Right renal cortex interstitium (tissue), 3 donors: ENCODE measurements at places on chromosomes 16 and 17. TPM values are rescaled to one million over a fixed set of nuclear protein-coding genes. Genes with fewer than 3 reads are reported as not detected.

Gene TAX1BP3
- polyA plus RNA-seq: 84.5 TPM

- no peak for DNase-seq
Observed at GRCh38 chr16:12628536-12628935, 175.2 kb downstream of the CPPED1 start.

DNA sequence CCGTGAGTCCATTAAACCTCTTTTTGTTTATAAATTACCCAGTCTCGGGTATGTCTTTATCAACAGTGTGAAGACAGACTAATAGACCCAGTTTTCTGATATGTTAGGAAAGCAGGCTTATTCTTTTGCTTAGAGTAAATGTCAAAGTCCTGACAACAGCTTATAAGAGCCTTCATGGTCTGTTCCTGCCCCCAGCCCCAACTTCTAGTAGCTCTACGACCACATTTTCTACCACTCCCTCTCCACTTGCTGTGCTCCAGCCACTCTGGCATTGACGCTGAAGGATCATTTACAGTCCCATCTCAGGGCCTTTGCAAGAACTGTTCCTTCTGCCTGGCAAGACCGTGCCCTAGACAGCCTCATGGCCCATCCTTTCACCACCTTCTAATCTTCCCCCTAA lies 104.6 kb upstream of the GPR139 start:
- DNase-seq: no peak

Gene HS3ST3B1
- 27.9 TPM for polyA plus RNA-seq

Gene KRT39
- polyA plus RNA-seq: not detected

DNA sequence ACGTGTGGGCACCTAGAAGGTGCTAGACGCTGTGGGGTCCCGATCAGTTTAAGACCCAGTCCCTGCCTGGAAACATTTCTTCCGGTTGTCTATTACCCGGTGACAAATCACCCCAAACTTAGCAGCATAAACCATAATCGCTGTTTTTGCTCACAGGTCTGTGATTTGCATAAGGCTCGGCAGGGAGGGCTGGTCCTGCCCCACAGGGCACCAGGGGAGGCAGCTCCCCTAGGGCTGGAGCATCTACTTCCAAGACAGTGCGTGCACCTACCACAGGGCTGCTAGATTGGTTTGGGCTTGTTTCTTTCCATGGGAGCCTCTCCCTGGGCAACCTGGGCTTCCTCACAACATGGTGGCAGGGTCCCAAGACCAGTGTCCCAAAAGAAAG lies 214.5 kb upstream of the CIBAR2 start:
- no peak for DNase-seq

Gene TSNAXIP1
- polyA plus RNA-seq: 7.6 TPM

Gene CACNA1H
- 16.9 TPM for polyA plus RNA-seq

DNA sequence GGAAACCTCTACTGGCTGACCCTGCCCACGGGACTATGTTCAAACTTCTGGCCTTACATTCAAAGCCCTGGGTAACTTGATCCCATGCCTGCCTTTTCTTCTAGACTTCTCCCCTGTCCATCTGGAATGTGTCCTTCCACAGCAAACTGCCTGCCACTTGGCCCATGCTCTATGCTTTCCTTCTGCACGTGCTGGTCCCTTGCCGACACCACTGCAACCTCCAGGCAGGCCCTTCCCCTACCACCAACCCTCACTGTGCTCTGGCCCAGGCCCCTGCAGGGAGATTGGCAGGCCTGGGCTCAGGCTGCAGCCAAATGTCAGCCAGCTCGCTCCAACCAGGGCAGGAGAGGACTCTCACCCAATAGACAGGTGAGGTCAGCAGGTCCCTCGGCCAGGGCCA lies 11.0 kb downstream of the HSD11B2 start:
- DNase-seq: no peak

DNA sequence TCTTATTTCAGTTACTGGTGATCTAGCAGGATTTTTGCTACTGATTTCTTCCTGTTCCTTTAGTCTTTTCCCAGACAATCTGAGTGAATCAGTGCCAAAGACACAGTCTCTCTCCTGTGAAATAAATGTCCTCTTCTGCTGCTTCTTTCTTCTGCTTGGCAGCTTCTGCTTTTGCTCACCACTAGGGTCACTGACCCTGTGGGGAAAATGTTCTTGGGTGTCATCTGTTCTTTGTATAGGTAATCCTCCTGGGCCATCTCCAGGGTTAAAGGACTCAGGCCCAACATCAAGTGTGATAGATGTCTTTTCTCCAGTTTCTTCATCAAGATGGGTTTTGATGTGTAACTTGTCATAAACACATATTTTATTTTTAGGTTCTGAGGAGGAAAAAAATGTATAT lies 5.2 kb downstream of the PALB2 start:
- no peak for DNase-seq

Gene CTCF
- polyA plus RNA-seq: 87.2 TPM

- no peak for DNase-seq
Observed at GRCh38 chr17:81959362-81960129, 1.4 kb downstream of the NOTUM start.

DNA sequence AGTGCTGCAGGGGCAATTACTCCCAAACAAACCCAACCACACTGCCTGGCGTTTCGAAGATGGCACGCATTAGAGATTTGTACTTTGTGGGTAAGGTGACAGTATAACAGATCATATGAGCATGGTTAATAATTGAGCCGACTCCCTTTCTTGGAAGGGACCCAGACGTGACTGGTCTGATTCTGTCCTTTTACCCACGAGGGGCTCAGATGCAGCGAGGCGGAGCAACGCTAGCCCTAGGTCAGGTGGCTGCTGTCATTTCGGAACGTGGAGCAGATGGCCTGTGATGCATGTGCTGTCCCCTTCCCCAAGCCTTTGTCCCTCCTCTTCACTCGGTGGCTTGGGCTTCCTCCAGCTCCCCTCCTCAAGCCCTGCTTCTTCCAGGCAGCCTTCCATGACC lies 84.2 kb downstream of the SNX29 start:
- DNase-seq: no peak

DNA sequence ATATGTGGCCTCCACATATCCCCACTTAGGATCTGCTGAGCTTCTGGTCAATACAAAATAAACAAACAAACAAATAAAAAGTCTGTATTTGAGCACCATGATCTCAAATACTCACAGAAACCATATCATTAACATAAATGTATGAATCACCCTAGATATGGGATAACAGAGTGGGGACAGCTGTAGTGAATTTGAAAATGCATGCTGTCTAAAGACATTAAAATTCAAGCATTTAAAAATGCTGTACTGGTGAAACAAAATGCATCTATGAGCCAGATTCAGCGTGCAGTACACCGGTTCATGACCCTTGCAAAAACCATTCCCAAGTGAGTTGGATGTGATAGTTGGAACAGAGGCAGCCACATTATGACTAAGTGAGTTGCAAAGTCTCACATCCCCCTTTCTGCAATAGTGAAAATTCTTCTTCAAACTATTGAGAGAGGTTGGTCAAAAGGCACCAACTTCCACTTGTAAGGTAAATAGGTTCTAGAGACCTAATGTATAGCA lies 12.3 kb downstream of the GRIN2A start:
- no peak for DNase-seq

DNA sequence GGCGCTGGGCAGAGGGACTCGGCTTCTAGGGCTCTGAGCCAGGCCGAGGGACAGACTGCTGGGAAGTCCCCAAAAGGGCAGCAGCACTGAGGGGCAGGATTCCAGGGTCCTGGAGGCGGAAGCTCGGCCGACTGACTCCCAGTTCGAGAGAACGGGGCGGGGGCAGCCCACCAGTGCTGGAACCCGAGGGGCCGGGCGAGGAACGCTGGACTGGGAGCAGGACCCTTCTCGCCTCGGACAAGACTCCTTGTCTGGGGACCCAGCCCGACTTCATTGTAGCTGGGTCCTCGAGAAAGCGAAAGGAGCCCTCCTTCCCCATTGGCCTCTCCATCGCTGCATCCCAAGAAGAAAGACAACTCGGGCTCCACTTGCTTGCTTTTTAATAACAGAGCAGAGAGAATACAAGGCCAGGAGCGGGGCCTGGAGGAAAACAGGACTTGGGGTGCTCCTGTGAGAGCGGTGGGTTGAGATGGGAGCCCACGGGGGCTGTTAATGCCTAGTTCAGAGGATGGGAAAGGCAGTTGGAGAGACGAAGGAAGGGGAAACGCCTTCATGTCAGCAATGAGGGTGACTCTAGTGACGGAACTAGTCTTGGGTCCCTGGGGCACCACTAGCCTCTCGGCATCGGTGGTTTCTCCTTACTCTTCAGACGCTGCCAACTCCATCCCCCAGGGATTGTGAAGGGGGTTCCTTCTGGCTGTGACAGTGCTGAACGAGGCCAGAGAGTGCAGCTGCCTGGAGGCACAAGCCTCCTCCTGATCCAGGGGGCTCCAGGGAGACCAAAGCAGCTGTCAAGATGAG lies 492 bp upstream of the CAMTA2 start:
- DNase-seq: no peak

Gene TNK1
- polyA plus RNA-seq: 4.4 TPM

GRCh38 chr17:59396134-59396826 lies 64.8 kb downstream of the YPEL2 start:
- DNase-seq: no peak

GRCh38 chr16:66678337-66678736 lies 18.2 kb downstream of the CMTM4 start:
- no peak for DNase-seq

Gene CEP131
- polyA plus RNA-seq: 12.2 TPM

DNA sequence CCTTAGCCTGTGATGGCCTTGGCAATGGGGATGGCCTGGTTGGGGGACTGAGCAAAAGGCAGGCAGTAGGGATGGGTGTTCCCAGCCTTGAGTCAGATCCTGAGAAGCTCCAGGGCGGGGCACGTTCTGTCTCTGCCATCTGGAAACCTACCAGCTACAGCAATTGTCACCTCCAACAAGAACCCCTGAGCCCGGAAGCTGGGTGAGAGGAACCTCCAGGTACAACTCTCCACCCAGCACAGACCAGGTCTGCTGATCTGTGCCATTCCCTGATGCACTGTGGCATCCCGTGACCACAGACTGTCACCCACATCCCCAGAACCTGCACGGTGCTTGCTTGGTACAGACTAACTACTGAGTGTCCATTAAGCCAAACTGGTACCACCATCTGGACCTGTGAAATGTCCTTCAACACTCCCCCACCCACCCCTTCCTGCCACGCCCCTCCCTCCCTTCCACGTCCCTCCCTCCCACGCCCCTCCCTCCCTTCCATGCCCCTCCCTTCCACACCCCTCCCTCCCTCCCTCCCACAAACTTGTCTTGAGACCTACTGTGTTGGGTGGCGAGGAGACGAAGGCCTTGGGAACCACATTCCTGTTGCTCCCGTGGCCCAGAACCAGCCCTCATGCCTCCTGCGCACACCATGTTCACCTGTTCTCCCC lies 16.6 kb downstream of the MYO15B start:
- no peak for DNase-seq

- no peak for DNase-seq
Observed at GRCh38 chr17:70128727-70129238, 40.5 kb upstream of the KCNJ2 start.

DNA sequence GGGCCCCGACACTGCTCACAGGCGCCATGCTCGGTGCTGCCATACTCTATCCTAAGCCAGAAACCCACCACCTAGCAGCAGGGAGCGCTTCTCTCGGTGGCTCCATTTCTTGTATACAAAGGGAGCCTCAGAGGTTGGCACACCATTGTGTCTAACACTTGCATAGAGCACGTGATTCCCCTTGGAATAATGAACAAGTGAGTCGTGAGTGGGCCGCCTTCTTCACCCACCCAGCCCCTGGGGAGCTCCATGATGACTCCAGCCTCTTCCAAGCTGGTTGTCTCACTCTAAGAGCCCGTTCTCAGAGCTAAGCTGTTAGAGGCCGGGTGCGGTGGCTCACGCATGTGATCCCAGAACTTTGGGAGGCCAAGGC lies 82.3 kb upstream of the ZNF469 start:
- DNase-seq: no peak

- DNase-seq: no peak
Observed at GRCh38 chr17:76363107-76363842, 9.6 kb upstream of the PRPSAP1 start.

Gene TMC8
- polyA plus RNA-seq: 1.5 TPM

- no peak for DNase-seq
Observed at GRCh38 chr16:57264381-57264780, 19.3 kb downstream of the ARL2BP start.

Gene GPR139
- not detected for polyA plus RNA-seq

GRCh38 chr16:15782573-15783365 lies 74.1 kb downstream of the MYH11 start:
- DNase-seq: no peak

GRCh38 chr16:24734382-24734781 lies 4.9 kb downstream of the TNRC6A start:
- DNase-seq: no peak

Gene CBFA2T3
- polyA plus RNA-seq: 2.0 TPM

- DNase-seq: no peak
Observed at GRCh38 chr17:33667052-33667509, 374.0 kb upstream of the ASIC2 start.

Gene MFSD11
- polyA plus RNA-seq: 27.7 TPM

DNA sequence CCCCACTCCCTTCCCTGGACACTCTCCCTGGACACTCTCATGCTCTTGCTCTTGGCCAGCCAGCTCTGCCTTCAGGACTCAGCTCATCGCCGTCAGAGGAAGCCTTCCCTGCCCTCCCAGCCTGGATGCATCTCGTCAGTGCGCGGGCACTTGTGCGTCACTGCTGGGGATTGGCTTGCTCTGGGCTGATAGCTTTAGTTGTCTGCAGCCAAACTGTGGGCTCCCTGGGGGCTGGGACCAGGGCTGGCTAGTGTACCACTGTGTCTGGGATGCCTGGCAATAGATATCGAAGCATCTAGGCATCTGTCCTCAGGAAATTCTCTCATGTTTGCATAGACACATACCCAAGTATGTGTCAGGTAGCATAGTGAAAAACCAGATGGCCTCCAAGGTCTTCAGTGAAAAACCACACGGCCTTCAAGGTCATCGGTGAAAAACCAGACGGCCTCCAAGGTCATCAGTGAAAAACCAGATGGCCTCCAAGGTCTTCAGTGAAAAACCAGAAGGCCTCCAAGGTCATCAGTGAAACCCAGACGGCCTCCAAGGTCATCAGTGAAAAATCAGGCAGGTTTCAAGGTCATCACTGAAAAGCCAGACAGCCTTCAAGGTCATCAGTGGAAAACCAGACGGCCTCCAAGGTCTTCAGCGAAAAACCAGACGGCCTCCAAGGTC lies 72.0 kb downstream of the CMIP start:
- no peak for DNase-seq

GRCh38 chr17:32912218-32912897 lies 15.6 kb upstream of the TMEM98 start:
- no peak for DNase-seq

- DNase-seq: no peak
Observed at GRCh38 chr17:75873587-75874322, 4.6 kb downstream of the TRIM47 start.

Gene LITAFD
- polyA plus RNA-seq: not detected

Gene PRR15L
- polyA plus RNA-seq: 24.6 TPM

- no peak for DNase-seq
Observed at GRCh38 chr16:83137326-83137781, 510.6 kb downstream of the CDH13 start.

DNA sequence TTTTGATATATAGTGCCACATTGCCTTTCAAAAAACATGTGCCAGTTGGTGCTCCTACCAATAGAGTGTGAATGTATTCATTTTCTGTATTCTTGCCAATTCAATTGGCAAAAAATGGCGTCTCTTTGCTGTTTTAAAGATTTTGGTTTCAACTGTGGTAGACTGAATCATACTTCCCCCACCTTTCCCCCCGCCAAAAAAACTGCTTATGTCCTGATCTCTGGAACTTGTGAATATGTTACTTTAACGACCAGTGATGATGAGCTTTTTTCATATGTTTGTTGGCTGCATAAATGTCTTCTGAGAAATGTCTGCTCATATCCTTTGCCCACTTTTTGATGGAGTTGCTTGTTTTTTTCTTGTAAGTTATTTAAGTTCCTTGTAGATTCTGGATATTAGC lies 325.1 kb upstream of the KCNJ16 start:
- no peak for DNase-seq

- no peak for DNase-seq
Observed at GRCh38 chr17:5757314-5757907, 173.1 kb upstream of the NLRP1 start.

Gene SPATA22
- polyA plus RNA-seq: 0.56 TPM

Gene SRCIN1
- polyA plus RNA-seq: 2.6 TPM
